Islet precursor cell (in vitro differentiated cells): ENCODE measurements at places on chromosomes 4 and X.

DNA sequence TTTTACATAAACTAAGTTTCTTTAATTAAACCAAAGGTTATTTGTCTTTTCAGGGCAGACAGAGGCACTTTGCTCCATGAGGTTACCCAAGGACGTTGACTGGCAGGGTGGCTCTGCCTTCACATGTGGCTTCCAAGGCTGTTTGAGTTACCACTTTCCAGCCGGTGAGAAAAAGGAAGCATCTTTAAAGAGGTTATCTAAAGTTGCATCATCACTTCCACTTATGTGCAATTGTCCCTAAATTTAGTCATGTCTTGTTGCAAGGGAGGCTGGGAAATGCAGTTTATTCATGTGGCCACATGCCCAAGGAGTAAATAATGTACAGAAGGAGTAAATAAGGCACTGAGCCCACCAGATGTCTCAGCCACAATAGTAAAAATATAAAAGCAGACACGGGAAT, 29.0 kb upstream of the RAP1GDS1 start:
- DNase-seq: no peak

- DNase-seq: no peak
Measured at GRCh38 chr4:74613266-74613665, 168.3 kb downstream of the AREG start.

- DNase-seq: no peak
Measured at GRCh38 chr4:9927341-9928007, 93.8 kb downstream of the SLC2A9 start.

DNA sequence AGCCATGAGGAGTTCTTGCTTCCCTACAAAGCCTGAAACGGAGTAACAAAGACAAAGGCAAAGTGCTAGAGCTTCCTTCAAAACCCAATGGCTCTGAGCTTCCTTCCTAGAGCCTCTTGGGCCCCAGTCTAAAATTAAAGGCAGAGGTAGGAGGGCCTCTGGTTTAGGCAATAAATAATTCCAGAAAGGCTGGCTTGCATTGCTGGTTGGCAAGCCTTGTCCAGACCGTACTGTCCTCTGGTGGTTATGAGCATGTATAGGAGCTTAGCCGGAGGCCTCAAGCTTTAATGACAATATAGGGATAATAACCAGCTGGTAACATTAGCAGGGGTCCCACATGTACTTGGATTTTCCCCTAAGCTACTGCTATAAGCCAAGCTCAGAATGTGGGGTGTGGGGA, 237.3 kb downstream of the AR start:
- no peak for DNase-seq

DNA sequence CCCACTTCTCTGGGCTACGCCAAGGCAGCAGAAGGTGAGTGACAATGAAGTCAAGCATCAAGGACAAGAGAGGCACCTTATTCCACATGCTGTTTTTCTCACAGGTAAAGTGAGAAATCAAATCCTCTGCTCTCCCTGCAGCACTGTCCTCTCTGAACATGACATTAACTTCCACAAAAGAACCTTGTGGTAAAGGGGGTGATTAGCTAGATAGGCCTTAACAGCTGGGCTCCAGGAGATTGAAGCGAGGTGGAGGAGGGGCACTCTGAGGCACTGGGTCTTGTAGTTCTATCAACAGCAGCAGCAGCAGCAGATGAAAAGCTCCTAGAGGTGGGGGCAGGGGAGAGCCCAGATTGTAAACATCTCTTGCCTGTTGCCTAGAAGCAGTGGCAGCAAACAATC, 96.8 kb upstream of the CXXC4 start:
- DNase-seq: peak; percentile 89

GRCh38 chrX:145687707-145688106, 129.9 kb upstream of the SLITRK2 start:
- DNase-seq: no peak

DNA sequence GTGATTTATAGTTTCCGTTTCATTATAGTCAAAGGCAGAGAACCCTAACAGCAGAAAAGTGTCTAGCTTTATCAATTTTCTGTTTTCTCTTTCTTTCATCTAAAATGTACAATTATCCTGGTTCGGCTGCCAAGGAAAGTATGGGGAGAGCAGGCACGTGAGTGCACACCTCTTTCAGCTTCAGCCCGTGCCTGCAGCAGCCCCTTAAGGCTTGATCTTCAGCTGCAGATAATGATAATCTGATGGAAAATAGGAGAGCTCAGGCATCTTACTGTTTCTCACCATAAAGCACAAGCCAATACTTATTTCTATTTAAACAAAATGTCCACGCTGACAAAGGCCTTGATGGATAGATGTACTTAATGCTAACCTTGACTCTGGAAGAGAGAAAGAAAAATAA, 334.4 kb downstream of the UNC5C start:
- DNase-seq: no peak
